ENCODE measurements at places on chromosomes 13 and 19.

- DNase-seq: no peak
Measured at GRCh38 chr19:33778089-33778791, 18.4 kb upstream of the KCTD15 start.

- no peak for DNase-seq
Measured at GRCh38 chr13:92681239-92681638, 545.4 kb upstream of the GPC6 start.

GRCh38 chr19:53182202-53182601 lies 11.0 kb downstream of the ZNF665 start:
- DNase-seq: peak; percentile 76

DNA sequence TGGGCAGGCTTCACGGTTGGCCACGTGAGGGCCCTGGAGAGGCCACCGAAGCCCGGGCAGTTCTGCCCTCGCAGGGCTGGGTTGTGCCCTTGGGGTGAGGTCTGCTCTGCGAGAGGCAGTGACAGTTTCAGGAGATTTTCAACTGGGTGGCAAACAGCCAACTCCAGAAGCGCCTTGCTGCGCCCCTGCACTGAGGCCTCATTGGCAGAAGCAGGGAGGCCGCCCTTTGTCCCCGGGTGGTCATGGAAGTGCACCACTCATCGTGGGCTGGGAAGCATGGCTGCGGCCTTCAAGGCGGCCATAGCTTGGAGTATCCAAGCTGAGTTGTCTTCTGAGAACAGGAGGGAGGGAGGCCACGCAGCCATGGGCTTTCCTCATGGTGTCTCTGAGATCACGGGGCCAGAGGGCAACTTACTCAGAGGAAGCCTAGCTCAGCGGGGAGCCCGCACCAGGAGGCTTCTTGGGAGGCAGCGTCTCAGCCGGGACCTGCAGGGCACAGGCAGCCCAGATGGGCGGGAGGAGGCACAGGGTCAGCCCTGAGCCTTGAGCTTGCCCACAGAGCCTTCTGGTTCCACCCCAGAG lies 14.8 kb downstream of the PLEKHJ1 start:
- DNase-seq: no peak

DNA sequence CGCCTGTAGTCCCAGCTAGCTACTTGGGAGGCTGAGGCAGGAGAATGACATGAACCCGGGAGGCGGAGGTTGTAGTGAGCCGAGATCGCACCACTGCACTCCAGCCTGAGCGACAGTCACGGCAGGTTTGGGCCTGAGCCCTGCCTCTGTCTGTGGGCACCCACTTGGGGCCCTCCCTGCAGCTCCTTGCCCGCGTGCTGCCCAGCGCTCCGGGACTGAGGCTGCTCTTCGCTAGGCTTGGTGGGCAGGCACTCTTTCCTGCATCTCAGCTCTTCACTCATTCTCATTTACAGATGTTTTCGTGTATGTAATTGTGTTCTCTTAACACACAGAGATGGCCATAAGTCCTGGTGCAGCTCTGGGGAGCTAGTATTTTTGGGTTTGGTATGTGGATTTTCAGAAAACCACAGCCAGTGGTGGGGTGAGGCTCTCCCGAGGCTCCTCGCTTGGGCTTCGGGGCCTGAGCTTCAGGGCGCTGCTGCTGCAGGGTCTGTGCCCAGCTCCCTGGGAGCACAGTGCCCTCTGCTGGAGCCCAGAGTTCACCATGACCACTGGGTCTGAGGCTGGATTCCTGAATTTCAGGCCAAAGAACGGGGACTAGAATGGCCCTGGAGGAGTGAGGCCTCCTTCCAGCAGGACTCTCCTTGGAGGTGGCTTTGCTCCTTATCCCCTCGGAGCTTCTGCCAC lies 15.2 kb downstream of the UPF1 start:
- no peak for DNase-seq

GRCh38 chr19:29564574-29565005 lies 38.8 kb downstream of the VSTM2B start:
- no peak for DNase-seq

DNA sequence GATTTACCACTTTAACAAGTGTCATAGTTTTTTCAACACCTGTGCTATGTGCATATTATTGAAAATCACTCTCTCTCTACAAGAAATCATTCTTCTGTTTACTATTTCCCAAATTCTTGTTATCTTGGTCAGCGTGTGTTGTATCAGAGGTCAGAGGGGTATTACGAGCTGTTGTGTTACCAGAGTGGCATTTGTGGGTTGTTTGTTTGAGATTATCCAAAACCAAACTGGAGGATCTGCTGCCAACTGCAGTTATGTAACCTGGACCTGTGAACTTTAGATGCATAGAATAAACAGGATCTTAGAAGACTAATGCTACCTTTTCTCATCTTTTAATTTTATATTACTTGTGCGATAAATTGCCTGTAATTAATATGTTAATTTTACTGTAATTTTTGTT lies 1751.4 kb upstream of the SPRY2 start:
- no peak for DNase-seq

- DNase-seq: no peak
Measured at GRCh38 chr19:10111405-10111811, at the start of gene P2RY11. Gene P2RY11, plus strand, starts transcription at chr19:10111693. Its CDS starts 29 bp downstream, at chr19:10111722.

DNA sequence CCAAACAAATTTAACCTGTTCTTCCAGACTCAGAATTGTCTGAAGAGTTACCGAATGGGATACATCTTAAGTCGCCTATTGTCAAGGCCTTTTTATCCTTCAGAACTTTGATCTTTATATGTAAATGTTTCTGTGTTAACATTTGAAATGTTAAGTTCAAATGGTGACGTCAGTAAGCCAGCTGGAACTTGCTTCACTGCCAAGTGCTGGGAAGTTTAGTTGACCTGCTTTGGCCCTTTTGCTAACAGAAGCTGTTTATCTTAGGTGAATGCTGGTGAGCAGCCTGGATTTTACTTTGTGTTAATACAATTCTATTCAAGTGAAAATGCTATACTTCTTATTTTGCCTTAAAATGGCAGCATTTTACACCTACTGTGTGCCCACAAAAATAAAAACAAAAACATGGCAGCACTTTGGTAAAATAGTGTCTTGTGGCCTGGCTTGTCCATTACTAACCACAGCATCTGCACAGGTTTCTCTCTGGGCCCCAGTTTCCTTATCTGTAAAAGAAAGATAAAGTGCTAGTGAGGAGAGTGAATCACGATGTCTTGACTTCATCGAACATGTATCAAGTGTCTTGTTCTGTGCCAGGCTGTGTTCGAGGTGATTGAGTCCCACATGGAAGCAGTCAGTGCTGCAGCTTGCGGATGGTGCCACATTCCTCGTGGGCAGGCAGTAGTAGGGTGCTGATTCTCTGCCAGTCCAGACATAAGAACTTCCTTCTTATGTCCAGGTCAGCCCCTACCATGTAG lies 2.2 kb downstream of the NAXD start:
- DNase-seq: peak; percentile 47

DNA sequence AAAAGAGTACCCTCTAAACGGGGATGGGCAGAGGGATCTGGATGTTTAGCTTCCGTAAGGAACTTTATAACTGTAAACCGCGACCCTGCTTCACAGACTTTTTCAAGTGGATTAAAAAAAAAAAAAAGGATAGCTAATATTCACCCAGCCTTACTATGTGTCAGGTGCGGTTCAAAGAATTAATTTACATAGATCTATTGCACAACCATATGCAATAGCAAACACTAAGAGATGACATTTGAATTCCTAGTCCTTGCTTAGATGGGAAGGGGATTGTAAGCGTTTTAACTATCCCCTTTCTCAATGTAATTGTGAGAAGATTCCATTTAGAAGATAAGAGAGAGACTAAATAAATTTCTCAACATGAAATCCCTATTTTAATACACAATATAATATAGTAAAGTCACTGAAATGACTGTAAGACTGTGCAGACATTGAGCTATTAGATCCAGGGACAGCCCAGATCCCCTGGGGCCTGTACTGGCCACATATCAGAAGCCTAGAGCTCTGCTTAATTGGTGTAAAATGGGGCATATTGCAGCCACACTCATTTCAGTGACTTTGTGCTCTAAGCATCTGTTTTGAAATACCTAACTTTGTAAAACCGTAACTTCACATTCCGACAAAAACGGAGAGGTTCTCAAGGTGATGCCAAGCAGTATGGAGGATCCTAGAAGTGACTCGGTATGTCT lies 13.6 kb downstream of the LATS2 start:
- DNase-seq: no peak

GRCh38 chr19:308471-309205 lies 17.4 kb upstream of the PLPP2 start:
- DNase-seq: no peak

- no peak for DNase-seq
Measured at GRCh38 chr13:111629926-111630325, 309.5 kb downstream of the TEX29 start.

DNA sequence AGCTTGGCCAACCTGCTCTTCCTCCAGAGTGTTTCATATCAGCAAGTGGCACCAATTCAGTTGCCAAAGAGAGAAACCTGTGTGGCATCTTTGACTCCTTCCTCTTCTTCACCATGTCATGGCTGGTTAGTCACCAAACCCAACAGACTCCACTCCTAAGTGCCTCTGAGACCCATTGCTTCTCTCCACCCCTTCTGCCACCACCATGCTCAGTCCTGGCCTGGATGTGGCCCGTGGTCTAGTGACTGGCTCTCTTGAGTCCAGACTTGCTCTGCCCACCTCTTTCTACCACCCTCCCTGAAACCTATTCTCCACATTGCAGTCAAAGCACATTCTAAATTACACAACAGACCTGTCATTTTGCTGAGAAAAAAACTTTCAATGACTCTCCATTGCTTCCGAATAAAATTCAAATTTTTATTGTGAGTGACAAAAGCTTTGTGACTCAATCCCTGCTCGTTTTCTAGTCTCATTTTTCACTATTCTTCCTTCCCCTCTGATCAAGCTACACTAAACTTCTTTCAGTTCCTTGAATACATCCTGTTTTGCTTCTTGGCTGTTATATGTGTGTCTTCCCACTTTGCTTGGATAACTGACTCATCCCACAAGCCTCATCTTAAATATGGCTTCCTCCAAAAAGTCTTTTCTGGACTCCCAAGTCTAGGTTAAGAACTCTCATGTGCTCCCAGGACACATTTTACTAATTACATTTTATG lies 12.0 kb upstream of the TNFSF11 start:
- peak; percentile 9 for DNase-seq

GRCh38 chr19:10800488-10800887 lies 35.5 kb downstream of the TMED1 start:
- DNase-seq: no peak

GRCh38 chr19:1766800-1767352 lies 13.6 kb downstream of the ONECUT3 start:
- DNase-seq: no peak

DNA sequence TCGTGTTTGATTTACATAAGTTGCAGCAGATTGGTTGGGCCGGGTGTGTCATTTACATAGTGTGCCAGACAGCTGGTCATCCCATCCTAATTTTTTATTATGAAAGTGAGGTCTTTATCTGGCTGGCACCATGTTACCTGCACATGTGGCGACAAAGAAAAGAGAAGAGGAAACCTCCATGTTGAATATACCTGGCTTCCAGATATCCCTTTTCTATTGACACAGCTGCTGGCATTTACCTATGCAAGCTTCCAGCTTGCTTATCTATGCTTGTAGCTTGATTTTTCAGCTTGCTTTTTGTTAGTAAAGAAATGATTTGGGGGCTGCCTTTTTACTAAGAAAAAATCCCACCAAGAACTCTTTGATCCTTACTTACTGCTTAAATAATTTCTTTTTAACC lies 681.3 kb upstream of the SLITRK1 start:
- DNase-seq: no peak

DNA sequence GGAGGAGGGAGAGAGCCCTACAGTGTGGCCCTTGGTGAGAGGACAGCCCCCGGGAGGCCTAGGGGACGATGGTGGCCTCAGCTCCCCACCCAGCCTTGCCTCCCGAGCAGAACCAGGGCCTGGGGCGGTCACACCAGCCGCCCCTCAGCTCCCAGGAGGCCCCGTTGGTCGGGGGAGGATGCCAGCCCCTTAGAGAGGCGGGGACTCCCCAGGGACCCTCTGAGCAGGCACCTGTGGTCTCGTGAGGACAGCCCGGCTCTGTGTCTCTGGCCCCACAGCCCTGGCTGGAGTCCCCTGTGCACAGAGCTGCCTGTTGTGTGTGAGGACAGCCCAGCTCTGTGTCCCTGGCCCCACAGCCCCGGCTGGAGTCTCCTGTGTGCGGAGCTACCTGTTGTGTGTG lies 158.8 kb downstream of the KDM4B start:
- DNase-seq: no peak

GRCh38 chr19:35986664-35987570 lies 8.1 kb upstream of the SDHAF1 start:
- DNase-seq: no peak

DNA sequence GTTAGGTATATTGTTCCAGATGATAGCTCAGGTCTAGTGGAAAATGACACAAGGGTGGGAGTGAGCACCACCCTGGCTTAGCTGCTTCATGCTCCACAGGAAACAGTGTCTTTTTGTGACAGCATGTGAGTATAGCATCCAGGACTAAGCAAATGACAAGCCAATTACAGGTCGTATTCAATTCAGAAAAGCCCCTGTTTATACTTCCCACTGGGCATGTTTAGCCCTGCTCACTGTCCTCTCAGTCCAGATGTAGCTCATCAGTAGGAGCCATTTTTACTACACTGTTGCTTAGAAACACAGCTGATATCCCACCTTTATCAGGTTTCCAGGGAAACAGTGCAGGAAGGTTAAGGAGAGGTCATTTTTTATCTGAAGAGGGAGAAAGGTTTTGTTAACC lies 8.0 kb downstream of the ABHD13 start:
- no peak for DNase-seq

DNA sequence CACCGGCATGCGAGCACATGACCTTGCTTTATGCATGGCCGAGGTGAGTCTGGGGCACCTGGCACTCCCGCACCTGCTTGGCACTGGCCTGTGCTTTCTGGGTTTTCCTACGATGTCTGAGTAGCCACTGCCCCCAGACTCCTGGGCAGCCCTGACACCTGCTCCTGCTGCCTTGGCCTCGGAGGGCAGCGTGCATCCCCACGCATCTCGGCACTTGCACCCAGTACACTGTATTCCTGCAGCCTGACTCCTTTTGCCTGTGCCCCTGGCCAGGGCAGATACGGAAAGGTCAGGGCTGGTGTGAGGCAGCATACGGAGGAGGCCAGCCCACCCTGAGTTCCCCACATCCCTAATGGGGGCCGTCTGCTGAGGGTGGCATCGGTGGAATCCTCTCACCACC lies 340.6 kb downstream of the TEX29 start:
- DNase-seq: no peak

All from non-pigmented ciliary epithelial cell (primary cell).